ENCODE measurements at places on chromosomes 12 and 14.

GRCh38 chr14:102971314-102971713, 48.9 kb downstream of the AMN start:
- DNase-seq = no peak

- DNase-seq = no peak
Measured at GRCh38 chr12:24080465-24080864, 131.0 kb upstream of the SOX5 start.

- no peak for DNase-seq
Measured at GRCh38 chr14:44820230-44820964, 141.3 kb downstream of the KLHL28 start.

DNA sequence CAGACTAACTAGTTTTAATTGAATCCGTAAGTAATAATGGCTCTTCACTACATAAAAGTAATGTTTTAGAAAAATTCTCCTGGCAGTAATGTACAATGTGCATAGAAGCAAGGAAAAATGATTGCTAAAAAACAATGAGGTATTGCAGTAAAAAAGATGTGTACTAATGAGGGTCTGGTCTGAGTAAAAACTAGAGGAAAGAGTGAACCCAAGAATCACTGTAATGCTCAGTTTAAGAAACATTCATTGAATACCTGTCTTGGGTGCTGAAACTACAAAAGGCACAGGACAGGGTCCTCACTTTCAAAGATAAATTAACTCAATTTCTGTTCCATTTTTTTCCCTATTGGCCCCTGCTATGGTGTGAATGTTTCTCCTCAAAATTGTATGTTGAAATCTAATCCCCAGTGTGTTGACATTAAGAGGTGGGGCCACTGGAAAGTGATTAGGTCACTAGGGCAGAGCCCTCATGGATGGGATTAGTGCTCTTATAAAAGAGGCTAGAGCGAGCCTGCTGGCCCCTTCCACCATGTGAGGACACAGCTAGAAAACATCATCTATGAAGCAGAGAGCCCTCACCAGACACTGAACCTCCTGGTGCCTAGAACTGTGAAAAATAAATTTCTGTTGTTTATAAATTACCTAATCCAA, 51.6 kb downstream of the RPS6KA5 start:
- DNase-seq = no peak

DNA sequence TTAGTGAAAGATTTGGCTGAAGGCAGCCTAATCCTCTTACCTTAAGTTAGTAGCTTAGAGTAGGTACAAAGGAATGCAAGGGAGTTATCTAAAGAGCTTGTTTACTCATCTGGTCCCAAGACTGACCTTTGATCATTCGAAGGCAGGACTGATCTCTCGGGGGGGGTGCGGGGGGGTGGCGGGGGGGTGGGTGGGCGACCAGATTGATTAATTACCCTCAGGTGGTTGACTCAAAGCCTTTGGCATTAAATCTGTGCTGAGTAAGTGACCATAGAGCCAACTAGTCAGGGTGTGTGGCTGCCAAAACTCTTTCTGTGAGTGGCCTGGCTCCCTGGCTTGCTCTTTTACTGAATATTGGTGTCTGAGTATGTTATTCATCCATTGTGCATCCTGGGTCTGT, 731.9 kb upstream of the FBXO33 start:
- DNase-seq = peak; percentile 0

- no peak for DNase-seq
Measured at GRCh38 chr14:36105401-36105800, 71.1 kb downstream of the PTCSC3 start.

- peak; percentile 30 for DNase-seq
Measured at GRCh38 chr12:14239935-14240872, 125.3 kb upstream of the ATF7IP start.

GRCh38 chr12:25121916-25122315, 73.0 kb downstream of the DNAI7 start:
- peak; percentile 31 for DNase-seq

DNA sequence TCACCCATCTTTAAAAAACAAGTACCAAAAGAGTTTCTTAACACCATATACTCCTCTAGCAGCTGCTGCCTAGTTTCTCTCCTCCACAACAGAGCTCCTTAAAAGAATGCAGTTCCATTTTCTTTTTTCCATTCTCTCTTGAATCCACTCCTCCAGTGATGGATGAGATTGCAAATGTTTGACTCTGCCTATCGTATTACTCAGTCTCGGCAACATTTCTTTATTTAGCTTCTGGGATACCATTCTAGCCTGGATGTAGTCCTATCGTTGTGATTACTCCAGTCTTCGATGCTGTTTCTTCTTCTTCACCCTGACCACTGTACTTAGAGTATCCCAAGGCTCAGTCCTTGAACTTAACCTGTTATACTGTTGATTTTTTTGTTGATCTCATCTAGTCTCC, 30.8 kb downstream of the CAND1 start:
- no peak for DNase-seq

- no peak for DNase-seq
Measured at GRCh38 chr12:24739106-24739779, 209.7 kb downstream of the BCAT1 start.

GRCh38 chr14:48849741-48850322, 736.3 kb downstream of the RPS29 start:
- peak; percentile 0 for DNase-seq

GRCh38 chr14:22524784-22525161, 64.3 kb downstream of the DAD1 start:
- no peak for DNase-seq

GRCh38 chr12:53151039-53151438, 29.5 kb upstream of the ZNF740 start:
- DNase-seq = no peak

DNA sequence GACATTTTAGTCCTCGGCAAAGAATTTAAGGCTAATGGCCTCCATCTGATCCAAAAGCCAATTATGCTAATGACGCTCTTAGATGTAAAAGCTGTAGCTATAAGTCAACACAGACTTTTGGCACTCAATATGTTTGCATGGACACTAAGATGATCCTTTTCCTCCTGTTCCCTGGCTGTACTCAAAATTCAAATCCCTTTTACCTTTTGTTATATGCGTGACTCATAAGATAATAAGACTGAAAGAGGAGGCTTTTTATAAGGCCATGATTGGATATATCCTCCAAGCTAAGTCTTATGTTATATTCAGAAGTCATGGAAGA, 89.8 kb downstream of the PDZRN4 start:
- no peak for DNase-seq

DNA sequence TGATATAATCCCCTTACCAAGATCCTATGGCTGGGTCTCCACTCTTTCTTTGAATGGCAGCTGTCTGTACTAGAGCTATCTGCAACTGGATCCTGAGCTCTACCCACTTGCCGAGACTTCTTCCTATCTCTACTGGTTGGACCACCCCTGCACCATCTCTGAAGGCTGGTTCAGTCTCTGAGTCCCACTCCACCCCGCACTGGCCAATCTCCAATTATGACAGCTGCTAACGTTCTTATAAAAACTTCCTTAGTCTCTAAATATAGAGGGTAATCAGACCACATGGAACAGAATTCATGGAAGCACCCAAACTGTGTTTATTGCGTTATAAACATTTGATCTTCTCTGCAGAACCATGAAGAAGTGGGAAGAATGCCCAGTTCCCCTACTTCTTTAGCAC, 186.6 kb upstream of the EEA1 start:
- DNase-seq = peak; percentile 54

- DNase-seq = peak; percentile 18
Measured at GRCh38 chr12:58873496-58873895, 46.8 kb downstream of the LRIG3 start.

DNA sequence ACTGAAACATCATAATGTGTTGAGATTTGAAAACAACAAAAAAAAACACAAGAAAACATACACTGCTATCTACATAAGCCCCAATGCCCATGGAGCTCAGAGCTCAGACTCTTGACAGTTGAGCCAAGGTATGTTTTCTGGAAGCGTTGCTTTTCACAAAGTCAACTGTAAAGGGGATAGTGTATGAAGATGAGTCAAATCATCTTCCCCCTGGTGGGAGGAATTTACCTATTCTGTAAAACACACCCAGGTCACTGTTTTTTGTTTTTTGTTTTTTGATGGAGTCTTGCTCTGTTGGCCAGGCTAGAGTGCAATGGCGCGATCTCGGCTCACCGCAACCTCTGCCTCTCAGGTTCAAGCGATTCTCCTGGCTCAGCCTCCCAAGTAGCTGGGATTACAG, 361.4 kb upstream of the DIO2 start:
- no peak for DNase-seq

DNA sequence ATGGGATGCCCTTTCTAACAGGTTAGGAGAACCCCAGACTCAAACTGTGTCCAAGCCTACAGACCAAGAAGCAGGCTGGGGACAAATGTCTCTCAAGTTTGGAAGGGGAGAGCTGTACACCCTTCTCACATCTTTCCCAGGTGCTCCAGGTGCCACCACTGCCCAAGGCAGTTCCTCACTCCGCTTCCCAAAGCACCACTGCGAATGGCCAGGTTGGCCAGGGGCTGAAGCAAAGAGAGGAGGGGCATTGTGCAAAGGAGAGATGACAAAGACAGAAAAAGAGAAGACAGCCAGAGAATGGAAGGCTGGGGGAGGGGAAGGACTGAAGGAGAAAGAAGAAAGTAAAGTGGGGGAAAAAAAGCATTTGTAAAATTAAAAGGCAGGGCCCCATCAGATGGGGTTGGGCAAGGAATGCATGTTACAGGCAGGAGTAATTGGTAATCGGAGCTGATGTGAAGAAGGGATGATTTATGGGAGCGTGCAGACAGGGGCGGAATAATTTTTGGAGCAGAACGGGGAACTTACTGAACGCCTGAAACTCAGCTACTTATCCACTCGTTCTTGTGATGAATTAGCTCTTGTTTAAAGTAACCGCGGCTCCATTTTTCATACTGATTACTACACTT, 165.8 kb downstream of the ESRRB start:
- no peak for DNase-seq

- DNase-seq = no peak
Measured at GRCh38 chr14:24959791-24960331, 90.1 kb downstream of the STXBP6 start.

- no peak for DNase-seq
Measured at GRCh38 chr12:87283111-87283510, 746.1 kb downstream of the C12orf50 start.

- no peak for DNase-seq
Measured at GRCh38 chr12:96493106-96493505, 3.7 kb downstream of the CFAP54 start.

DNA sequence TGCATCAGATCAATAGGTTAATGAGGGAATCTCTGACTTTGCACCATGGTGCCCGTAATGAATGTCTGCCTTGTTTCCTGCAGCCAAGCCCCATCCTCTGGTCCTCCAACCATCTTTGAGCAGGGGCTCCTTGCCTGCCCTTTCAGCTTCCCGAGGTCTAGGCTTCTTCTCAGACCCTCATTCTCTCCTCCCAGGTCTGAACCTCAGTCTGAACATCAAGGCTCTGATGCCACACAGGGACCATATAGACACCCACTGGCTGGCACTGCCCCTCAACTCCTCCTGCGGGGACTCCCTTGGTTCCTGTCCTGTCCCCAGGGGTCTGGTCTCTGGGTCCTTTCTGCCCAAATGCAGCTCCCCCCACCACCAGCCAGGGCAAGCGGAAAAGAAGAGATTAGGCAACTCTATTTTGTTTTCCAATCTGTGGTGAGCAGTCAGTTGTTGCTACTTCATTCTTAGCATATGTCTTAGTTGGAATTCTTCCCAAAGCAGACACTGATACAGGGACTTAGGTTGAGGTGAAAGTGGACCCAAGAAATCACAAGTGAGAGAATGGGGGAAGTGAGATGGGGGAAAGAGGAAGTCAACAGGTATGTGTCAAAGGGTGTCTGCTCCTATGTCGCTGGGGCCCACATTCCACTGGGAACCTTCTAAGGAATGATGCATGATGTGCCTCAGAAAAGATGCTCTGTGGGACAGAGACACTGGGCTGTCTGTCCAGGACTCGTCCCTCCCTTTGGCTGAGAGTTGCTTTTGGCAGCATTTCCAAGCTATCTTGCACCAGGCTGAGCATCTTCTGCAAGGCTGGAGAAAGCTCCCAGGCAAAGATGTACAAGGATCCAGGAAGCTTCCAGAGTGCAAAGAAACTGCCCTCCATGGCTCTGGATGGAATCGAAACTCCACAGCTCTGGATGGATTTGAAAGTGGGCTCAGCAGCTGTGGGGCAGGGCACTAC, 1096.5 kb upstream of the TMEM132C start:
- peak; percentile 73 for DNase-seq

- DNase-seq = no peak
Measured at GRCh38 chr14:87217023-87217422, 776.0 kb downstream of the GALC start.

Data from fibroblast of skin of abdomen (primary cell).